NCI-H1417 treated with DMSO at 0.1 percent for 48 hours (cell line): ENCODE measurements at places on chromosomes 3 and 15.
A peak's percentile ranks its signal among the peaks of the same experiment; 100 is the strongest.

- DNase-seq, result no peak
These were observed 29.7 kb downstream of the BUB1B start for GRCh38 chr15:40190591-40190990.

GRCh38 chr3:187958432-187959003, 195.4 kb upstream of the LPP start:
- DNase-seq, result no peak

GRCh38 chr15:89555768-89556167, 19.5 kb upstream of the TICRR start:
- DNase-seq, result no peak

- no peak for DNase-seq
These were observed 275.5 kb downstream of the GAP43 start for GRCh38 chr3:115898656-115899410.

GRCh38 chr3:187987924-187988323, 166.0 kb upstream of the LPP start:
- DNase-seq, result no peak

DNA sequence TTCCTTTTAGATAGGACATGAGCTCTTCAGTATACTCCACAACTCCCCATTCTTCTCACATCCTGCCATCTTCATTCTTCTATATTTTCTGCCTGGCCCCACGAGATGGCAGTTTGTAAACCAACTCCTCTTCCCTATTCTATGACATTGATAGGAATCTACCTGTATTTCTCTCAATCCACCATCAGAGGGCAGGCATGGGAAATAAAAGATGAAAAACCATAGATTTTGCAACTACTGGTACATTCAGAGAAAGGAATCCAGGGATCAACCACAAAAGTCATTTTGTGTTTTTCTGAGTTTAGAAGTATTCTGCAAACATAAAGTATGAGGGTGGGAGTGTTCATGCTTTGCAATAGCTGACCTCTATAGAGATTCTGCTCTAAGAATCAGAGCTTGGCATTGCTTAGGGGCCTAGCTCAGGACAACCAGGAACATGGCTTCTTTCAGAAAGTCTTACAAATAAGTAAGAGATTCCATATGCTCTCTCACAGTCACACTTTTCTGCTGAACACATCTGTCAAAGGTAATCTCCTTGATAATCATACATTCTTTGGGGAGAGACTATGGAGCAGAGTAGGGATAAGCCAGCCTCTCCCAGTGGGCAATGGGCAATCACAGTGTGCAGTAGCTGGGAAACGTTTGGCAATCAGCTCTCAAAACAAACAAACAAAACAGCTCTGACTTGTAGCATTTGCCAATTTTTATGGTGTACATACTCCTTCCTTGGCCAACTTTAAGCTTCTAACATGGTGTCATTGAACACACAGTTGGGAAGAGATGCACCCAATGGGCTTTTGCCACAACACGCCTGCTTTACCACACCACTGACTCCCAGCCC, 43.1 kb upstream of the SLC25A36 start:
- DNase-seq, result peak; percentile 18

GRCh38 chr3:174737966-174738365, 121.2 kb upstream of the NAALADL2 start:
- DNase-seq, result no peak

- DNase-seq, result no peak
These were observed 149.2 kb upstream of the LINGO1 start for GRCh38 chr15:77781946-77782240.

- DNase-seq, result no peak
These were observed 47.1 kb downstream of the HRH1 start for GRCh38 chr3:11201251-11202019.
